ENCODE measurements at places on chromosomes 3 and 15. TPM values are rescaled to one million over a fixed set of nuclear protein-coding genes. Genes with fewer than 3 reads are reported as not detected.

DNA sequence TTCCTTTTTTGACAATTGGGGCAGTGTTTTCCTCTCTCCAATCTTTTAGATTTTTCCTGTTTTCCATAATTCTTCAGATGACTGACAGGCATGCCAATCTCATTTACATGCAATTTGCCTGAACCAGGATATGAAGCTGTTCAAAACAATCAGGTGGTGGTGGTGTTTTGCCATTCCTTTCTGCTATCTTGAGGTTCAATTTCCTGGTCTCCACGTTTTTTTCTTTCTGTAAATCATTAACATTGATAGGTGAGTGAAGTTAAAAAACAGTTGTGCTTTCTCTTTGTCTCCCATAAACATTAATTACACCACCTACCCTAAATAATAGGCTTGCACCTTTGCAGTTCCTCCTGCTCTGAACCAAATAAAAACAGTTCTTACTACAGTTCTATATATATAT, 49.1 kb downstream of the C2CD4A start:
- peaks cover 22% of the 10 kb centered on the region for H3K4me1 ChIP-seq
- H3K27me3 ChIP-seq, result no peaks in the 10 kb centered on the region
- no peak for DNase-seq
- H3K27ac ChIP-seq, result no peak overlapping the region
- H3K36me3 ChIP-seq, result no peaks in the 10 kb centered on the region

DNA sequence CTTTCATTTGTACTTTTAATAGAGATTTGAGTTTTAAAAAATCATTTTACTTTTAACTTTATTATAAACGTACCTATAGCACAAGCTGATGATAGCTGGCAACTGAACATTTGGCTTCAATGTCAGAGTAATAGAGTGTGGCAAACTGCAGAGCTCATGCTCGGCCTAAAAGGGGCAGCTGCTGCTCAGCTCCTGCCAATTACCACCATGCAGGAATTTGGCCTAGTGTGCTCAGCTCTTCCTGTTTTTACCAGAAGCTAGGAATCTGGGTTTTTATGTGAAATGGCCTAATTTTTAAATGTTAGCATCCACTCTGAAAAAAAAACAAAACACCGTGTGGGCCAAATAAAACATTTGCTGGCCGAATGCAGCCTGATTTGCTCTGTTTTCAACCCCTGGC, 1.8 kb downstream of the IFT122 start:
- H3K27me3 ChIP-seq, result no peaks in the 10 kb centered on the region
- H3K4me1 ChIP-seq, result peaks cover 24% of the 10 kb centered on the region
- H3K4me3 ChIP-seq, result peak overlapping the region; percentile 79
- H3K27ac ChIP-seq, result peak overlapping the region; percentile 91
- no peak for DNase-seq
- peaks cover 12% of the 10 kb centered on the region for H3K36me3 ChIP-seq

DNA sequence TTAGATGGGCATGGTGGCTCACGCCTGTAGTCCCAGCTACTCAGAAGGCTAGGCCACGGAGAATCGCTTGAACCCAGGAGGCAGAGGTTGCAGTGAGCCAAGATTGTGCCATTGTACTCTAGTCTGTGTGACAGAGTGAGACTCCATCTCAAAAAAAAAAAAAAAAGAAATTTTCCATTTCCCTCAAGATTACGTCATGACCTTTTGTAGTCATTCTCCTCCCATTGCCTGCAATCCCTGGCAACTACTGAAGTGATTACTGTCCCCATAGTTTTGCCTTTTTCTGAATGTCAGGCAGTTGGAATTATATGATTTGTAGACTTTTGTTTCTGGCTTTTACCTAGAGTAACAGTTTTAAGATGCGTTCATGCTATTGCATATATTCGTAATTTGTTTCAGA, 28.0 kb downstream of the WDR76 start:
- H3K36me3 ChIP-seq, result peaks cover 85% of the 10 kb centered on the region
- no peak for DNase-seq
- no peaks in the 10 kb centered on the region for H3K4me1 ChIP-seq
- H3K27me3 ChIP-seq, result no peaks in the 10 kb centered on the region

DNA sequence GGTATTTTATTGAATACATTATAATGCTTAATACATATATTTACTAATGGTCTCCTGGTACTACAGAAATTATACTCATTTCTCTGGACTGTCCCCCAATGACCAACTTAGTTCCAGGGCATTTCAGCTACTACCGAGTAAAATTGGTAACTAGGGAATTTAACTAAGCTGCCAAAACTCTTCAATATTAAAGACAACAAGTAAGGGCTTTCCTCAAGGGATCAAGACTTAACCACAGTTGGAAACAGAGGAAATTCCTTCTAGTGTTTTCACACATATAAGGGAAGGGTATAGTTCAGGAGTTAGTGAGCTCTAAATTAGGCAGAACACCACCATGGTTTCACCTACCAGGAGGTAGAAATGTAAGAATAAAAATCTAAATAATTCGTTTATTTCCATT, 357.4 kb downstream of the TBL1XR1 start:
- H3K4me1 ChIP-seq, result peaks cover 9% of the 10 kb centered on the region
- DNase-seq, result peak; percentile 2

DNA sequence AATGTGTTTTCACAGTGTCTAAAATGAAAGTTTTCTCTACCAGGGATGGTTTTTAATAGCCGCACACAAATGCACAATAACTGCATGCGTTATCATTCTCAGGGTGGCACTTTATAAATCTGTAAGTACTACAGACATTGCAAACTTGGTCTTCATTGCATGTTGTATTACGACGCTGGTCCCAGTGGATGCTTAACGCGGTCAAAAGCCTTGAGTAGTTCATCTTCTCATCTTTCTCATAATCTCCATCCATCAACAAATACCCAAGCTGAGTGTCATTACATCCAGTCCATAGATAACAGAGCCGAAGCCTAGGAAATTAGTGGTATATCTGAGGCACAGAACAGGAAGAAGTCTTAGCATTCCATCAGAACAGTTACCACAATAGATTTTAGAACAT, 72.6 kb downstream of the USF3 start:
- no peak overlapping the region for H3K27ac ChIP-seq
- no peaks in the 10 kb centered on the region for H3K27me3 ChIP-seq
- no peak overlapping the region for H3K4me3 ChIP-seq

DNA sequence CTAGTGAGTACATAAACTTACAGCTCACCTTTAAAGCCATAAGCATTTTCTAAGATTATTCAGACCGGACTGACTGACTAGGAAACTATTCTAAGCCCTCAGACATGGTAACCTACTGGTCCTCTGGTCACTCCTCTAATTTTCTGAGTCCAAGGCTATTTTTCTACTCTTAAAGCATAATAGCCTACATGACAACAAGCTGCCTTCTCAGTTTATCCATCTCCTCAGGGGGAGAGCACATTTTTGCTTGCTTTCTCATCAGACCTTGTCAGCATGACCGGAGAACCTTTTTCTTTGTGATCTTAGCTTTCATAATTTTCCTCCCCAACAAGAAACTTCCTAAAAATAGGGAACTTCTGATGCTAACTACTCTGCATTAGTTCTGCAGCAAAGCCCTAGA, 38.4 kb downstream of the UBP1 start:
- no peak overlapping the region for H3K4me3 ChIP-seq
- no peak for DNase-seq
- no peaks in the 10 kb centered on the region for H3K27me3 ChIP-seq
- no peaks in the 10 kb centered on the region for H3K4me1 ChIP-seq
- peaks cover 78% of the 10 kb centered on the region for H3K36me3 ChIP-seq

DNA sequence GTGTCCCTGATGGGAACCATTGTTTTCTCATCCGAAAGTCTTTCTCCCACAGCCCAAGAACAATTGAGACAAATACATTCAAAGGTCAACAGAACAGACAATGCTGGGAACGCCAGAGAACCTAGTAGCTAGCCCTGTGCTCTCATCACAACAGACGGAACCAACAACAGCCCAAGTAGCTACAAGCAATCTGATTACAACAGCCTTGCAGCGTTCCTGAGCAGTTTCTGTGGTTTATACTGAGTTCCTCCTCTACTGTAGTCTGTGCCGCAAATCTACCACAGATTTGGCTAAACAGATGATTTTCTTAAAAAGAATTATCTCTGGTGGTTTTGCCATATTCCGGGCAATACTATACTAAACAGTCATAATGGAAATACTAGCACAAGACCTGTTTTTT, 435.6 kb downstream of the MECOM start:
- H3K4me1 ChIP-seq, result peaks cover 13% of the 10 kb centered on the region
- H3K4me3 ChIP-seq, result no peak overlapping the region

DNA sequence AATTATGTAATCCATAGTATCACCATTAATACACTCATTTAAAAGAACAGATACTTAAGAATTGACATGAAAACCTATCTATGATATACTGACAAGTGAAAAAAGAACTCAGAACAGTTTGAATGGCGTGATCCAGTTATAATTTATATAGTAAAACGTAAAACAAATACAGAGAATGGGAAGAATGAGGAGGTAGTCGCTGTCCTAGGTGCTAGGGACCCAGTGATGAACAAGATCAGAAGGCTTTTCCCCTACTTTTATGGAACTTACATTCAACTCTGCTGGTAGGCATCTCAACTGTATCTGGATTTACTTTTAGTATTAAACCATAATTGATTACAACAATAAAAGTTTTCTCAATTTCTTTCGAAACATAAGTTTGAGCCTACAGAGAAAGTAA, 31.8 kb downstream of the GSK3B start:
- H3K27me3 ChIP-seq, result no peaks in the 10 kb centered on the region
- peaks cover 20% of the 10 kb centered on the region for H3K4me1 ChIP-seq
- H3K4me3 ChIP-seq, result no peak overlapping the region

DNA sequence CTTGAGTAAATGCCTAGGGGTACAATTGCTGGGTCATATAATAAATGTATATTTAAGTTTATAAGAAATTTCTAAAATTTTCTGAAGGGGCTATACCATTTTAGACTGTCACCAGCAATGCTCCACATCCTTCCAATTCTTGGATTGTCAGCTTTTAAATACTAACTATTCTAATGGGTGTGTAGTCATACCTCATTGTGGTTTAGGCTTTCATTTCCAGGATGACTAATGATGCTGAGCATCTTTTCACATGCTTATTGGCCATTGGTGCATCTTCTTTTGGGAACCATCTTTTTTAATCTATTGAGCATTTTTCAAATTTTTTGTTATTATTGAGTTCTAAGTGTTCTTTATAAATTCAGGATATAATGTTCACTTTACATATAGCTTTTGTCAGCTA, 52.5 kb upstream of the CORO2B start:
- no peak overlapping the region for H3K4me3 ChIP-seq
- no peak overlapping the region for H3K27ac ChIP-seq
- H3K36me3 ChIP-seq, result no peaks in the 10 kb centered on the region
- no peak for DNase-seq
- no peaks in the 10 kb centered on the region for H3K27me3 ChIP-seq
- H3K4me1 ChIP-seq, result peaks cover 10% of the 10 kb centered on the region

DNA sequence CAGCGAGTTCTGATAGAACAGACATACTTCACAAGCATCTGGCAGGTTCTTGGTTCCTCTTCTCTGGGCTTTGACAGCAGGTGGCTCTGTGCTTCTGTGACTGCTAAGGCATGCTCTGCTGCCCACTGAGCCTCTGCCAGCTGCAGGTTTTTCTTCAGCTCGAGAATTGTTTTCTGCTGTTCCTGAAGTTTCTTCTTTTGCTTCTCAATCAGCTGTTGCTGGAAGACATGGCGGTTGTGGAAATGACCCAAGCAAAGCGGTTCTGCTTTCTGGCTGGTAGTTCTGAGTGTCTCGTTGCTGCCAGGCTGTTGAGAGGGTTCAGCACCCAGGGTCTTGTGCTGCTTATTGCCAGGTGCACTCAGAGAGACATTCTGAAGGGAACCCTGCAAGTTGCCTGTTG, 50.8 kb downstream of the CCDC191 start:
- no peak for DNase-seq
- no peak overlapping the region for H3K4me3 ChIP-seq
- H3K27me3 ChIP-seq, result no peaks in the 10 kb centered on the region
- no peak overlapping the region for H3K27ac ChIP-seq
- H3K4me1 ChIP-seq, result no peaks in the 10 kb centered on the region
- H3K36me3 ChIP-seq, result no peaks in the 10 kb centered on the region

DNA sequence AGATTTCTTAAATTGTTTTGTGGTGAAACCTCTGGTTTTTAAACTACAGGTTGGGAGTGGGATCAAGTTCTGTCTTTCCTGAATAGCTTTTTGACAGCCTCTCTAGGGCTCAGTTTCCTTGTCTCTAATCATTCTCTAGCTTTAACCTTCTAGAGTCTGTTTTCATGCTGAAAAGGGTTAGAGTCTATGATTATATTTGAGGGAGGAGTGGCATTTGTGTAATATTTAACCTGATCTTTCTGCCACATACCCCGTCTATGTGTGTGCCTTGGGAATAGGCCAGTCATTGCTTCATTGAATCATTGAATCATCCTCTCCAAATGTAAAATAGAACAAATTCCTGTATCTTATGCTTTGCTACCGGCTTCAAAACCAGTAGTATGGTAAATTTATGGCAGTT, 204.9 kb downstream of the KLHL25 start:
- H3K27me3 ChIP-seq, result no peaks in the 10 kb centered on the region
- no peak overlapping the region for H3K27ac ChIP-seq
- H3K4me1 ChIP-seq, result no peaks in the 10 kb centered on the region
- H3K36me3 ChIP-seq, result no peaks in the 10 kb centered on the region
- H3K4me3 ChIP-seq, result no peak overlapping the region
- no peak for DNase-seq

- H3K36me3 ChIP-seq, result no peaks in the 10 kb centered on the region
- H3K27ac ChIP-seq, result no peak overlapping the region
- DNase-seq, result no peak
- no peaks in the 10 kb centered on the region for H3K27me3 ChIP-seq
Measured at GRCh38 chr3:54536450-54536849, 391.4 kb downstream of the LRTM1 start.

- H3K4me1 ChIP-seq, result peaks cover 25% of the 10 kb centered on the region
- H3K27ac ChIP-seq, result no peak overlapping the region
- no peaks in the 10 kb centered on the region for H3K27me3 ChIP-seq
- H3K4me3 ChIP-seq, result no peak overlapping the region
- no peak for DNase-seq
Measured at GRCh38 chr3:177208223-177208622, 10.9 kb upstream of the TBL1XR1 start.

GRCh38 chr3:31370681-31371080, 162.0 kb upstream of the STT3B start:
- no peaks in the 10 kb centered on the region for H3K36me3 ChIP-seq
- H3K4me3 ChIP-seq, result no peak overlapping the region
- peaks cover 7% of the 10 kb centered on the region for H3K27me3 ChIP-seq
- DNase-seq, result no peak
- no peaks in the 10 kb centered on the region for H3K4me1 ChIP-seq

The ALDH1A3 gene
- 0.19 TPM for total RNA-seq

The VGLL3 gene
- total RNA-seq, result 26.8 TPM

The CCDC54 gene
- total RNA-seq, result not detected

The ADAMTS17 gene
- 0.15 TPM for total RNA-seq

The GHSR gene
- total RNA-seq, result not detected

The GAP43 gene
- total RNA-seq, result 42.0 TPM

The MKRN3 gene
- not detected for total RNA-seq
